ENCODE measurements at places on chromosomes 5 and 9.

DNA sequence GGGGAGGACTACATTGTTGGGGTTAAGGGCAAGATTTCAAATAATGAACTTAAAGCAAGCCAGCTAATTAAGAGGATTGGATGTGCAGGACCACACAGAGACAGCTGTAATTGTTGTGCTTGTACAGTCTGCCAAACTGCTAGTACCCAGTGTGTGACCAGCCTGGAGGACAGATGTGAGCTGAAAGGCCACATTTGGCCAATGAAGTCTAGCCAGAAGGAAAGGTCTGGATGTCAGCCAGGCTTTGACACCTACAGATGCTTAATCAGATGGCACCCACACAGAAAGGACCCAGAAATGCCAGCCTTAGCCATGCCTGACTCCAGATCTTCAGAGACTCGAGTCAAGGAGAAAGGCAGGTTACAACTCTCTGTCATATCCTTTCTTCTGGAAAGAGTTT is 491.1 kb downstream of the KIF4B start:
- DNase-seq = no peak

- DNase-seq = no peak
These were observed 46.0 kb upstream of the AKNA start for GRCh38 chr9:114433720-114434255.

DNA sequence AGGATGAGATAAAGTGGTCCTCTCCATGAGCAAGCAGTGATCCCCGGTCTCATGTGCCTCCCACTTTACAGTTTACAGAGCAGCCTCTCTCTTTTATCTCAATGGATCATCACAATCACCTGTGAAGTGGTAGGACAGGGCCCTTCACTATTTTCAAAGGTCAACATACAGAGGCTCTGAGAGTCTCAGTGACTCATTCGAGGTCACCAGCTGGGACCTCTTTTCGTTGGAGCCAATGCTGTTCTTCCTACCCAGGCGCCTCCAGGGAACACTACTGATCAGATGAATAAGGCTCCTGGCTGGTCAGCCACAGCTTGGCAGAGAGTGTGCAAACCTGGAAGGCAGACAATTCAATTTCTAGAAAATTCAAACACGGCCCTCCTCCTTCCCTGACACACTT is 16.6 kb downstream of the GGTA1 start:
- no peak for DNase-seq

DNA sequence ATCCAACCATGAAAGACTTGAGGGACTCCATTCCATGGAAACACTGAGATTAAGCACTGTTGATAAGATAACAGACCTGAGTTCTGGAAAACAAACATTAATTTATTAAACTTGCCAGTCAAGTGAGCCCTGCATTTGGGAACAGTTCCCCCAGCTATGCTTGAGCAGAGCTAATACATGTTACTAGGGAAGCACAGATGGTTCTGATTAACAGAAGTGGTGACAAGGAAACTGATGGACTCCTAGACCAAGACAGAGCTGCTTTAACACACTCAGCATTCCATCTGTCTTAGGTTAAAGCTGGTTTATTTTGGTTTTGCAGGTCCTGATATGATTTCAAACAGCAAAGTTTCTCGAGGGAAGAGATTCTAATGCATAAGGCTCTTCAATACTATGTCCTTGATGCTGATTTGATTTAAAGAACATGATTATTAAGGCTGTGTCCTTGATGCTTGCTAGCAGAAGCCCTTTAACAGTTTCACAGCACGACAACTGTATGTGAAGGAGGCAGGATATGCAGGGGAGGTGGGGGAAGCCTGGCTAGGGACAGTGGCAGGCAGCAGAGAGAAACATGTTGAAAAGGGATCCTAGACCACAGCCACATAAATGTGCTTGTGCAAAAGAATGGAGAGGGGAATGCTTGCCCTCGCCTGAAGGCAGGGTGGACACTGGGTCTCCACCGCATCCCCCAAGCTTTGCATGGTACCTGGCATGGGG is 66.2 kb downstream of the ACTBL2 start:
- DNase-seq = no peak
